ENCODE measurements at places on chromosomes 4 and X.

DNA sequence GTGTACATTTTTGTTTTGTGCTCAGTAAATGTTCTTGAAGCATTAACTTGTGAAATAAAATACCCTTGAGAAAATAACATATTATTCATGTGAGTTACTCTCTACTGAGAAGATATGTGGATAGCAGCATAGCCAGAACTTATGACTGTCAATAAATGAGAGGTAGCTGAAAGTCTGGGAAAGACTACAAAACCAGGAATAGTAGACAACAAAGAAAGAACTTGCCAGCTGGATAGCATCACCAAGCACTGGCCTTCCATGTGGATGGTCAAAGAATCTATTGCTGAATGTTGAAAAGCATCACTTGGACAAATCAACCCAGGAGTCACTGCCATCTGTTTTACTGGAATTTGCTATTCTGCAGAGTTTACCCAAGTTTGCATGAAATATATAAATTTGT is 650.0 kb upstream of the HTR2C start:
- DNase-seq, result no peak

DNA sequence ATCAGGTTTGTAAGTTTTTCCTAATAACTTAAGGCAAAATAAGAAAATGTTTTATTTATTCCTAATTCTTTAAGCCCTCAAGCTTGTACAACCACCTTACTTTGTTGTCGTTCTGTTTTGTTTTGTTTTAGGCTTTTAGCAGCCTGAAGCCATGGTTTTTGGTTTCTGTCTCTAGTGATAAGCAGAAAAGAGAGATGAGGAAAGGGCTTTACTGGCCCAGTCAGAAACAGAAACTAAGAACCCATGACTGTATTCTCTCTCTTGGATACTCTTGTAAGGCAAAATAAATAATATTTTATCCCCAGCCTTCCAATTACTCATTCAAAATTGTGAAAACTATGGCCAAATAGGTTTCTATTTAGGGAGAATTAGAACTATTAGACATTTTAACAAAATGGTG is 29.4 kb downstream of the TBC1D19 start:
- no peak for DNase-seq

DNA sequence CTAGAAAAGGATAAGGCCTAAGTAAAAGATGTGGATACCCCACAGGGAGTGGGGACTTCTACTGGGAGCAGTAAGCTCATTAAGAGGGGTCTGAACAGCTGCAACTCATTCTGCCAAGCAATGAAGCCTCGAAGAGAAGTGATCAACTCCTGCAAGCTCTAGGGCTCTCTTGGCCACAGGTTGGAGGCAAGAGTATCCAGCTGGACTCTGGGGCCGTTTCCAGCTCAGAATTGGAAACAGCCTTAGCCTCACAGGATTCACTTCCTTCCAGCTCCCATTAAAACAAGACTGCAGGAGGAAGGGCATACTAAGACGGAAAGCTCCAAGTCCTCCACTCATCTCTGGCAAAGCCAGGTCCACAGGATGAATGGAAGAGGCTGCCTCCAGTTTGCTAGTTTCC is 126.3 kb downstream of the ATG4A start:
- no peak for DNase-seq

DNA sequence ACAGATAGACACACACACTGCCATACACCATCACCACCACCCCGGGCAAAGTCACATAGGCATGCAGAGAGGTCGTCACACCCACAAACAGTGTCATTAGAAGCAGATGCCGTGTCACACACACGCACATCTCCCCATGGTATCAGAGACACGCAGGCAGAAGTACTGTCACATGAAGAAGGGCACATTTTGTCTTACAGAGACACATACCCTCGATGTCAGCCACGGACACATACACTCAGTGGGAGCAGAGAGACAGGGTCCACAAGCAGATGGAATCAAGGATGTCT is 3.3 kb downstream of the NALF2 start:
- DNase-seq, result no peak

- no peak for DNase-seq
These were observed 17.8 kb upstream of the HUWE1 start for GRCh38 chrX:53704294-53704693.

GRCh38 chrX:13059637-13060499 is 15.4 kb upstream of the FAM9C start:
- no peak for DNase-seq

DNA sequence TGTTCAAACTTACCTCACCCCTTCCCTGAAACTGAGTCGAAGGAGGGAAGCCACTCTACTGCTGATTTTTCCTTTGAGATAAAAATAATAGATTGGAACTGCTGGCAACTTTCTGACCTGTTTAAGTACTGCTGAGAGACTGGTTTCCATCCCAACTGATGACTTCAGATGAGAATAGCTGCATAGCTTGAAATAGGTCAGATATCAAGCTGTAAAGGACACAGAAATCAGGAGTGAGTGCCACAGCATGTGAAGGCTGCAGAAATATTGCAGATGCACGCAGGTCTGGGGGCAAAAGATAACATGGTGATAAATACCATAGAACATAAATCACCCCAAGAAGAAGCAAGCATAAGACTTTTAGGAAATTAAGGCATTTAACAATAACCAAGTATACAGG is 923.2 kb downstream of the SH3BGRL start:
- no peak for DNase-seq

GRCh38 chrX:42219231-42219630 is 295.9 kb upstream of the CASK start:
- DNase-seq, result no peak

GRCh38 chr4:686413-687040 is 2.4 kb downstream of the SLC49A3 start:
- no peak for DNase-seq

DNA sequence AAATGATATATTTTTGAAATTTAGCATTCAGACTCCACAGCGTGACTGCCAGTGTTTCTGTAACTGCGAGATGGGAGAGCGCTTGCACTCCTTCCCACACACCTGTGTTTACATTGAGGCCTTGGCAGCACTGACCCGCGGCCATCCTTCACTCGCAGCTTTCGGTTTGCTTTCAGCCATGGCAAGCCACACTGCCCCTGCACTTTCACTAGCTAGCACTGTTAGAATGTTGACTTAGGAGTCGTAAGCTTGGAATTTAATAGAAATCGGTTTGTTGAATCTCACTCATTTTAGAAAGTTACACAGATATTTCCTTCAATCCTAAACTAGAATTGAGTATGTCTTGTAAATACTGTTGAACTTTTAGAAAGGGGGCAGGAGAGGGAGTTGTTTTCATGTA is 136.2 kb downstream of the CFAP299 start:
- no peak for DNase-seq

DNA sequence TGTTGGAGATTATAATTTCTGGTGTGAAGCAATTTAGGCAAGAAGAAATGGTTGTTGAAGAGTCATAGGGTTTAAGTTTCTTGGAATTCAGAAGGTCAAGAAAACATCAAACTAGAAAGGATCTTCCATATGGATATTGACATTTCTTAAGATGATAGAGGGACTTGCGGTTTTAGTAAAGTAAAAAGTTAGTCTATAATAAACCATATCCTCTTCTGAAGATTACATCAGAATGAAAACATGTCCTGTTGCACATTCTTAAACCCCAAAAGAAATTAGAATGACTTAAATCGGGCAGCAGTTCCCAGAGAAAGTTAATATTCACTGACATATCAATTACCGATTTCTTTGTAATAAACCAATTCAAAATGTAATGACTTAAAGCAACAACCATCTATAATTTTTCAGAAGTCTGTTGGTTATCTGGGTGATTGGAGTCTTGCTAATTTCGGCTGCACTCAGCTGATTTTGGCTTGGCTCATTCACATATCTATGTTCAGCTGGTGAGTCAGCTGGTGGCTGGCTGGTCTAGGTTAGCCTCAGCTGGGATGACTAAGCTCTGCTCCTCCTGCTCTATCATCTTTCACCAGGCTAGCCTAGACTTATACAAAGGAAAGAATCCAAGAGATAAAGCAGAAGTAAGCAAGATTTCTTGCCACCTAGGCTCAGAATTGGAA is 24.4 kb upstream of the DYNLT3 start:
- no peak for DNase-seq

GRCh38 chr4:15541941-15542340 is 72.3 kb downstream of the CC2D2A start:
- no peak for DNase-seq
